ENCODE measurements at places on chromosomes 12 and 14.
A peak's percentile ranks its signal among the peaks of the same experiment; 100 is the strongest.

GRCh38 chr12:78167510-78167909 lies 336.8 kb downstream of the NAV3 start:
- peak; percentile 11 for DNase-seq

DNA sequence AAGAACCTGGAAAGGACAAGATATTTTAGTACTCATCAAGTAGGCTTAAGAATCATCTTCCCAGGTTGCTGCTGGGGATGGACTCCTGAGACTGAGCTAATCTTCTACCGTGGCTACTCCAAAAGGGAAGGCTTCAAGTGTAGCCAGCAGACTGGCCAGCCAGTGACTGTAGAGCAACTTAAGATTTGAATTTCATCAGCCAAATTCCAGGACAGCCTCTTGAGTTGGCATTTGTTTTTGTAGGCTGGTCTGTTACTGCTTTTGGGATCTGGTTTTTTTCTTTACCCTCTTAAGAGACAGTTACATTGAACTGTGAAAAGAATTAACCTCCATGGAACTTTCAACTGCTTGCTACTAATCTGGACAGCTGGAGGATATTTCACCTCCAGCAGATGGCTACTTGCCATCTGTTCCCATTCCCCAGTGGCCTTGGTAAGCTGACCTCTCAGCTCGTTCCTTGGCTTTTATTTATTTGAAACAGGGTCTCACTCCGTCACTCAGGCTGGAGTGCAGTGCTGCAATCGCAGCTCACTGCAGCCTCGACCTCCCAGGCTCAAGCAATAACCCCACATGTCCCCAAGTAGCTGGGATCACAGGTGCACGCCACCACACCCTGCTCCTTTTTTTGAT lies 20.7 kb downstream of the VTI1B start:
- DNase-seq, result no peak

DNA sequence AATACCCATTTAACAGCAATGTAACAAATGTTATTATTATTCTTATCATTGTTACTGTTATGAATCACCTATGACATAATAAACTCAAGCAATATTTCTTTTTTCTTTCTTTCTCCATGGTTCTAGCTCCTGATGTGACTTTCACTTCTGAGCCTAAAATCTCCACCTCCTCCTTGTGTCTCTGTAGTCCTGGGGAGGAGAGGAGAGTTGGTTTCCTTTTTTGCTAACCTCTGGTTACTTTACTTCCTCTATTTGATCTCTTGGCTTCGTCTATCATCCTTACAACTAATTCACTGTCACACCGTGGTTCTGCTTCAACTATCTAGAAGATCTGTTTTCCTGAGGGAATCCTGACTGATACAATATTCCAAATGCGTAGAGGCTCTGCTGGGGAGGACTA lies 456.6 kb downstream of the VRK1 start:
- no peak for DNase-seq

DNA sequence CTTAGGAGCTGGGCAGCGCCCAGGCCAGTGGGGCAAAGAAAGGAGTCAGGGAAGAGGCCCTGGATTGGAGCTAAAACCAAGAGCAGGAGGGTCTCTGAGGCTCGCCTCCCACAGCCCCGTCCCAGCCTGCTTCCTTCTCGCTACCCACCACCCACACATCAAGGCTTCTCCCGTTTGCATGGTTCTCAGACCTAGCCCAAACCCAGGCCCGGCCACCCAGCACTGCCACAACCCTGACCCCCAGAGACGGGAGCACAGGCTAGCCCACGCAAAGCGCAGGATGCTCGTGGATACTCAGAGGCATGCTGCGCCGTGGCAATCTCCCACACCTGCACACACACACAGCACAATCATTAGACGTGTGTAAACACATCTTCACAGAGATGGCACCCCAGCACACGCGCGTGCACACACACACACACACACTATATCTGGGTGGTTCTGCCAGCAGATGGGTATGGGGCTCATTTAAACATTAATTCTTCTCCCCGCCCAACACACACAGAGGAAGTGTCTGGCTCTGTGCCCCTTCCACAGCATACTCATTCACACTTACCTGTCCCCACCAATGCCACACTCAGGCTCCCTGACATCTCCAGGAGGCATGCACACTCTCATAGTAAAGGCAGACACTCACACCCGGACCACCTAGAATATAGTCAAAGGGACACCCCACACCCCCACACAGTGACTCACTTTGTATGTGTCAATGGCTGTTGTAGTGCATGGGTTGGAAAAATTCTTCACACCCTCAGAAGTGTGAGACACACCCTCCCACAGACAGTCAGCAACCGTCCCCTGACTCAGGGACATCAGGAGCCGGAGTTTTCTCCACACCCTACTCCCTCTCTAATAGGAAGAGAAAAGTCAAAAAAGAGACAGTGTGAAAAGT lies 1.1 kb downstream of the CARMIL3 start:
- no peak for DNase-seq

DNA sequence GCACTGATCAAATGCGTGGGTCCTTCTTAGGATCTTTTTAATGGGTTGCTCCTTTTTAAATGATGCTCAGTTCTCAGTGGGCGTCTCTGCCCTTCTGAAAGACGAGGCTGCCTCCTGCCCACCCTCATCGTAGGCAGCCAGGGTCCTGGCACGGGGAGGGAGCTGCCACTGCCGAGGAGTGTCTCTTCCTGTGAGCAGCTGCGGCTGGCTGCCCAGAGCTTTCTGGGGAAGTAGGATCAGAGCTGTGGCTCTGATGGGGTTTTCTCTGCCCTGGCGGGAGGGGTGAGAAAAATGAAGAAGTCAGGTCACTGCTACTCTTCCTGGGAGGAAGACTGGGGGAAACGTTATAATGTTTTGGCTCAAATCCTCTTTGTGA lies 31.1 kb upstream of the BEGAIN start:
- DNase-seq, result no peak

DNA sequence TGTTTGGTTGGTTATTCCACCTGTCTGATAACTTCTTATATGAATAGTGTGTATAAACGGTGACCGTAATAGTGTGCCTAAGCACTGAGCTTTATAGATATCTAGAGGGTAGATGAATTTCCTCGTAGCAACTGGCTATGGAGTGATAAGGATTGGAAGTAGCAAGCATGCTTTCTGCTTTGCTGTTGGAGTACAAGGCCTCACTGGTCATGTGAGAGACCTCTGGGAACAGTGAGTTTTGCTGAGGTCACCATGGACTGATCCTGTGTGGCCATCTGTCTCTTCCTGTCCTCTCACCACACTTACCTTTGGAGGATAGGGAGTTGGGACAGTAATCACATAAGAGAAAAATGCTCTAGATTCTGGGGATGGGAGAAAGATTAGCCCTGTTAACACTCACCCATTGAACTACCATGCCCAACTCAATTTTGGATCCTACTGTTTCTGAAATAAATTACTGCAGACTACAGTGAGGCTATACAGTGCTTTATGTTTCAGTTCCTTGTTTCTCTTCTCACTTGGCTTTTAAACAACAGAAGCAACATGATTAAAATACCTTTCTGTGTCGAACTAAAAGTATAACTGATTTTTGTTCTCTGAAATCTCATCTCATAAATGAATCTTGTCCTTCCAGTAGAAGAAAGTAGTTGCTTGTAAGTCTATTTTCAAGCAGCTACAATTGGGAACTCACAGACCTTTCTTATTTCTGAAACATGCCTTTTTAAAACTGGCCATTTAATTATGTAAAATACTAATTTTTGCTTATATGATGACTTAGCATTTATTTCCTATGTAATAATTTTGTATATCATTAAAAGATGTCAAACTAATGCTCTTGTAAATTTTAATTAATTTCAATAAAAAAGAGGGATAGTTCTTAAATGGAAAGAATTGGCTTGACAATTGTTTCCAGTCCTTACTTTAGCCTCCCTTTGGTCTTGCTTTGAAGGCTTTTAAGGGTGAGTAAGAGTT lies 8.3 kb downstream of the TMX1 start:
- DNase-seq, result no peak

- DNase-seq, result peak; percentile 28
Observed at GRCh38 chr12:92297932-92298696, 152.5 kb upstream of the BTG1 start.

DNA sequence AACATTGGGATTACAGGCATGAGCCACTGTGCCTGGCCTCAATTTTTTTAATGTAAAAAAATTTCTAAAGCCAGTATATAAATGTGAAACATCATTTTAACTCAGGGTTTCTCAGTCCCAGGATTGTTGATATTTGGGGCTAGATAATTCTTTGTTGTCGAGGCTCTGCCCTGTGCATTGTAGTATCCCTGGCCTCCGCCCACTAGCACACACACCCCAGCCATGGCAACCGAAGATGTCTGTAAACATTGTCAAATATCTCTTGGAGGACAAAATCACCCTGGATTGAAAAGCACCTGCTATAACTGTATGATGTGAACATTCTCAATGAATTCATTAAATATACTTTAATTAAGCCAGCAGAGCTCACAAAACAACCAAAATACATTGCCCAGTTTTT lies 8.4 kb upstream of the CIT start:
- DNase-seq, result no peak

- no peak for DNase-seq
Observed at GRCh38 chr14:103869406-103870143, 22.2 kb upstream of the PPP1R13B start.

- no peak for DNase-seq
Observed at GRCh38 chr14:48125654-48126053, 450.2 kb upstream of the MDGA2 start.

DNA sequence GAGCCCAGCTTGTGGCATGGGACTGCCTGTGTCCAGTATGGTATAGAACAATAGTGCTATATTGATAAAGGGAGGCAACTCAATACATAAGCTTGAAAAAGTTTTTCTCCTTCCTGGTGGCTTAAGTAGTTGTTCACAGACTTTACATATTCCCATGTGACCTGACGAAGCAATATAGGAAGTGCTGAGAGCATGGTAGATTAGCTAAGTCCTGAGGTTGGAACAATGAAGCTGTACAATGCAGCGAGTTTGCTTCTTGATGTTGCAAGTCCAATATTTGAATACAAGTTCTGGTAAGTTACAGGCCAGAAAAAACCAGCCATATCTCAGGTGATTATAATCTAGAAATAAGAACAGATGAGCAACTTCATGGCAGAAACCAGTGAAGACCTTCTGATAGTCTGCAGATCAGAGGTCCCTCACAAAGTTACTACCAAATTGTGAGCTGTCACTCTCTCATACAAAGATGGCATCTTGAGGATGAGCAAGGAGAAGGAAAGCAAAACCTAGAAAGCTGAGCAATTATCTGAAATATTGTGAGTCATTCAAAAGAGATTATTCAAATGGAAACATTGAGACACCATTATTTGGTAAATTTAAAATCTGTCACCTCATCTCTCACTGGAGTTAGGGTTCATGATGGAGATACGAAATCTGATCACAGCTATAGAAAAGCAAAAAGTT lies 72.9 kb upstream of the BTG1 start:
- DNase-seq, result no peak

GRCh38 chr14:61672796-61673195 lies 22.5 kb upstream of the HIF1A start:
- no peak for DNase-seq

GRCh38 chr14:67999290-67999689 lies 179.7 kb downstream of the RAD51B start:
- DNase-seq, result peak; percentile 46

DNA sequence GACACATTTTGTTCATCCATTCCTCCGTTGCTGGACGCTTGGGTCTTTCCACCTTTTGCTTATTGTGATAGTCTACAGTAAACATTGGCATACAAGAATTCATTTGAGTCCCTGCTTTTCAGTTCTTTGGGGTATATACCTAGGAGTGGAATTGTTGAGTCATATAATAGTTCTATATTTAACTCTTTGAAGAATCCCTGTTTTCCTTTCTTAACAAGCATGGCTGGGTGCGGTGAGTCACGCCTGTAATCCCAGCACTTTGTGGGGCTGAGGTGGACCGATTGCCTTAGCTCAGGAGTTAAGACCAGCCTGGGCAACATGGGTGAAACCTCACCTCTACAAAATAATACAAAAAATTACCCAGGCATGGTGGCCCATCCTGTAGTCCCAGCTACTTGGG lies 75.4 kb downstream of the CCDC92 start:
- peak; percentile 53 for DNase-seq

DNA sequence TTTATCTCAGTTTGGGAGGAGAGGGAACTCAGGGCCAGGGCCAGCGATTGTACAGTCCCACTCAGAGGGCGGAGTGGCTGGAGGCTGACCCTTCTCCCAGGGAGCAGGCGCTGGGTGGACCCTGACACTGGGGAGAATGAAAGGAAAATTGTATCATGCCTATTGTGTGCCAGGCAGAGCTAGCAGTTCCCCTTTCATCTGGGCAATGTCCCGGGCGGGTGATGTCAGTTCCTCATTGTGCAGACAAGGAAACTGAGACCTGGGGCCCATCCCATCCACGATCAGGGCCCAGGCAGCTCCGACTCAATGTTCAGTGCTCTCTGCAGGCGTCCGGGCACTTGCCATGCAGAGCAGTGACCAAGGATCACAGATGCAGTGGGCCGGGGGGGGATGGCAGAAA lies 101.9 kb upstream of the RTL1 start:
- DNase-seq, result no peak

DNA sequence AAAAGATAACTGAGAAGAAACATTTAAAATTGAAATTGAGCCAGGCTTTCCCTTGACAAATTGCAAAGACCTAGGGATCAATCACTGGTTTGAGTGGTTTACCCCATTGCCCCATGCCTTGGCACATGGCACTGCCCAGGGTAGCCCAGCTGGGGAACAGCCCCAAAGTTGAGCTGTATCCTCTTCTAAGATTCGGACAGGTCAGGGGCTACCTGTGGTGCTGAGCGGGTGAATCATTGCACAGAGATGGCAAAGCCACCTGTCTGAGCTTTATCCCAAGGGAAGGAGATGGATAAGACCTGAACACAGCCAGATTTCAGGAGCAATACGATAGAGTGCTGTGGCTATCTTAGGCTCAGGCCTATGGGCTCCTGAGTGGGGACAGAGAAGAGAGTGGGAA lies 7.0 kb downstream of the IFI27L2 start:
- DNase-seq, result no peak

DNA sequence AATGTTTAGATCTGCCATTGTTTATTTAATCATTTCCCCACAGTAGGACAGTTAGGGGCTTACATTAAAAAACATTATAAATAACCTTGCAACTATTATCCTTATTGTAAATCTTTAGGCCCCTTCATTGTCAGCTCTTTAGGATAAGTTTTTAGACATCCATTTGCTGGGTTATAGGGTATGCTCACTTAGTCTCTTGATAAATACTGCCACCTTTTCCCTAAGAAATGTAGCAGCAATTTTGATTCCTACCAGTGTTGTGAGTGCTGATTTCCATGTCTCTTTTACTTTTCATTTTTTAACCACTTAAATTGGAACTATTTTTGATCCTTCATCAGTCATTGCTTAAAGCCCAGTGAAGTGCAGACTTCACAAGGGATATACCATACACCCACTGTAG lies 94.4 kb downstream of the AVPR1A start:
- no peak for DNase-seq

- DNase-seq, result no peak
Observed at GRCh38 chr14:103538291-103539055, 9.5 kb downstream of the TRMT61A start.

Data from renal cortical epithelial cell (primary cell).